ENCODE measurements at places on chromosomes 1 and 21. TPM values are rescaled to one million over a fixed set of nuclear protein-coding genes. Genes with fewer than 3 reads are reported as not detected.

UBL4B gene
- not detected for total RNA-seq

MORC3 gene
- total RNA-seq: 13.3 TPM

CENPF gene
- 36.0 TPM for total RNA-seq

TPTE gene
- not detected for total RNA-seq

C1orf167 gene
- not detected for total RNA-seq

TAS1R3 gene
- total RNA-seq: 0.18 TPM

PIGR gene
- total RNA-seq: not detected

ZC3H12A gene
- total RNA-seq: 18.1 TPM

TACSTD2 gene
- under 0.01 TPM for total RNA-seq

KCNJ9 gene
- 0.71 TPM for total RNA-seq

HAPLN2 gene
- total RNA-seq: not detected

KRTAP20-4 gene
- not detected for total RNA-seq

RSPH1 gene
- not detected for total RNA-seq

KAZN gene
- total RNA-seq: 0.89 TPM

PLA2G2D gene
- total RNA-seq: not detected

CR1L gene
- total RNA-seq: not detected

LEFTY2 gene
- total RNA-seq: not detected

APCS gene
- total RNA-seq: not detected

ANGPTL3 gene
- total RNA-seq: not detected

GABPB2 gene
- total RNA-seq: 14.4 TPM

POU3F1 gene
- not detected for total RNA-seq

GPR25 gene
- total RNA-seq: not detected

COL9A2 gene
- 3.5 TPM for total RNA-seq

CATSPERE gene
- total RNA-seq: not detected

S1PR1 gene
- 14.7 TPM for total RNA-seq

FAM167B gene
- total RNA-seq: 0.35 TPM

ILDR2 gene
- total RNA-seq: not detected

USP33 gene
- 35.5 TPM for total RNA-seq

CHD5 gene
- not detected for total RNA-seq

SHISA4 gene
- 35.5 TPM for total RNA-seq

DMRTA2 gene
- total RNA-seq: not detected
